ENCODE measurements at places on chromosomes 7 and 10.

DNA sequence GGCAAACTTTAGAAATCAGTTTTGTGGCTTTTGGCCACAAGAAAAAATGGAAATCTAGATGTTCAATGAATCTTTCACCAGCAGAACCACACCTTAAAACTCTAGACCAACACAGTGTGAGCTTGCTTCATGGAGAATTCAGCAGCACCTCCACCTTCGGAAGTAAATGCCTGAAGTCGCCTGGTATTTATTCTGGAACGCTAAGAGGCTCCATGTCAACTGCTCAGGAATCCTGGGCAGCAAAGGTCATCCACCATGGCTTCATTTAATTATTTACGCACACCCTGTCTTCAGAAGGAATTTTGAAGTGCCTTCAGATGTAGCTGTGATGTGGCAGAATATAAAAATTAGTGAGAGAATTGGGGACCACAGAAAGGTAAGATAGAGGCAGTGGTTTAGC is 167.7 kb downstream of the GFRA1 start:
- DNase-seq, result no peak

DNA sequence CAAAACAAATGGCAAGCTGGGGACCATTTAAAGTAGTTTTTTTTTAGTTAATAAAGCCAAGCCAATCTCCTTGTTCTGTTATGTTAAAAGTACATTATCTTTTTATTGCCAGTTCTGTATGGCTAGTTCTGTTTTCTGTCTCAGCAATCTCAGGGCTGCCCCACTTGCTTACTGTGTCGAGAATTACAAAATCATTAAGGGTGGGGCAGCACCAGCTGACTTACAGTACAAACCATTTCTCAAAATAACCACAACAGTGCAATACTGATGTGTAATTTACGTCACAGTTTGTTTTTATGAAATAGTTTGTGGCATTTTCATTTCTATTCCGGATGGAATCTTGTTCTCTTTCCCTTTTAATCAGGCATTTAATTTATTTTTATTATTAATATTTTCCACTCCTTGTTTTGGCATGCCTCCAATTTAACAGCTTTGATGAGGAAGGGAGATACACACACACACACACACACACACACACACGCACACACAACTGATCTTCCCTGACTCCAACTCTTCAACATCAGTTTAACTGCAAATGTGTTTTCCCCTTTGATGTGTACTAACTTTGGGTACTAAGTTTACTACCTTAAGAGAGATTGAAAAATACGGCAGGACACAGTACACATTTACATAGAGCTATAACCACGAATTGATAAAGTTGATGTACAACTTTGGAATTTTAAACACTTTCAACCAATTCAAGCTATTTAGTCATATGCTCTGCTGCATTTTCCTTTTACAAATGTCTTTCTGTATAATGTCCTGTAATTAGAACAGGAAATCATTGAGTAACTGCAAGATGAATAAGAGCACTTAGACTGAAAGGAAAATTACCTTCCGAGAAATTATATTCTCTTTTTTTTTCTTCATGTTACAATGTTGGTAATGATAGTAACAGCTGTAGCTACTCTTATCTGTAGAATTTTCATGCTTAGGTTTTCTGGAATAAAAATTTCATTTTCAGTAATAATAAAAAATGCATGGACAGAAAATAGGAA is 91.5 kb downstream of the ARID5B start:
- no peak for DNase-seq

DNA sequence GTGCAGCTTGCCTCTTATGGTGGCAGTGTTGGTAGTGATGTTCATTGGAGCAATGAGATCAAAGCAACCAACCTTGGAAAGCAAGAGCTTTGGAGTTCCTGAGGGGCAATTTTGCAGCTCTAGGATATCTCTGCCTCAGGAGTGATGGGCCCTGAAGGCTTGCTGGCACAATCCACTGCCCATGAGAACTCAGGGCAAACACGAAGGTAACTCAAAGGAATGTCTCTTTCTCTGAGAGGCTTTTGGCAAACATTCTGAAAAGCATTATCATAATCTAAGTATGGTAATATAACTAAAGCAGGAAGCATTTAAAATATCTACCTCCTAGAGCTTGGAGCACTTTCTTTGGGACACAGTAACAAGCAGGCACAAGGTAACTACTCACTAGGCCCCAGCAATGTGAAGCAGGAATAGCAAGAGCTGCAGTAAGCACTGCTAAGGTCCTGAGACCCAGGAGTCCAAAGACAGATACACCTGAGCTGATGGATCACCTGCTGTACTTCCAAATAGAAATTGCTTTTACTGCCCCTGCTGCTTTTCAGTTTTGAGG is 103.1 kb downstream of the NRF1 start:
- no peak for DNase-seq

DNA sequence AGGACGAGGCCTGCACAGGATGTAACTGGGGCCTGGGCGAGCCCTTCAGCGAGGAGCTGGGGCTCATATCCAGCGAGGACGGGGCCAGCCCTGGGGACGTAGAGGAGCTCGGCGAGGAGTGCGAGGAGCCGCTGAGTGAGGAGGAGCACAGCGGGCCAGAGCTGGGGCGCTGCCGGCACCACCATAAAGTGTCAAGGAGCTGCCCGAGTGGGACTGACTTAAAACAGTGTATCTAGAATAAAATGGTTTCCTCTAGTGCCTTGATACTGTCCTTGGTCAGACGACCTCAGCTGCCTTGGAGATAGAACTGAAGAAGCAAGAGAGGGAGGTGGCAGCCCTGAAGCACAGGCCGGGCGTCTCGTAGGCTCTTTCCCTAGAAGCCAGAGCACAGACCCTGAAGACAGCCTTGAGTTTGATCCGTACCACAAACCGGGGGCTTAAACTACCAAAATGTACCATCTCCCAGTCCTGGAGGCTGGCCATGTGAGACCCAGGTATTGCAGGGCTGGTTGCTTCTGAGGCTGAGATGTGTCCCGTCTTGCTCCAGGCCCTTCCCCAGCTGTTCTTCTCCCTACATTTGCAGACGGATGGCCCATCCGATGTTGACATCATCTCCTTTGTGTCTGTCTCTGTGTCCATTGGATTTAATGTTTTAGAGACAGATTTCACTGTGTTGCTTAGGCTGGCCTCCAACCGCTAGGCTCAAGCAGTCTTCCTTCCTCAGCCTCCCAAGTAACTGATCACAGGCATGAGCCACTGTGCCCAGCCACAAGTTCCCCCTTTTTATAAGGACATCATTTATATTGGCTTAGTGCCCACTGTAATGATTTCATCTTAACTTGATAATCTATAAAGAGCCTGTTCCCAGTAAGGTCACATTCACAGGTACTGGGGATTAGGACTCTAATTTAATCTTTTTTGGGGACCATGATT is 35.8 kb downstream of the DNAJB6 start:
- DNase-seq, result no peak

- no peak for DNase-seq
Observed at GRCh38 chr7:129774359-129774758, 162.8 kb downstream of the NRF1 start.

- no peak for DNase-seq
Observed at GRCh38 chr10:78830062-78830975, 238.4 kb upstream of the ZMIZ1 start.

- DNase-seq, result no peak
Observed at GRCh38 chr7:73597978-73598782, 19.8 kb upstream of the TBL2 start.

GRCh38 chr7:127918130-127918529 is 113.1 kb downstream of the LRRC4 start:
- DNase-seq, result no peak

- no peak for DNase-seq
Observed at GRCh38 chr10:25451401-25451800, 276.6 kb downstream of the GPR158 start.

- no peak for DNase-seq
Observed at GRCh38 chr10:17523917-17524316, 69.5 kb upstream of the ST8SIA6 start.

GRCh38 chr7:24773646-24774045 is 16.4 kb upstream of the GSDME start:
- DNase-seq, result no peak

GRCh38 chr7:7254908-7255307 is 72.6 kb downstream of the C1GALT1 start:
- DNase-seq, result no peak

DNA sequence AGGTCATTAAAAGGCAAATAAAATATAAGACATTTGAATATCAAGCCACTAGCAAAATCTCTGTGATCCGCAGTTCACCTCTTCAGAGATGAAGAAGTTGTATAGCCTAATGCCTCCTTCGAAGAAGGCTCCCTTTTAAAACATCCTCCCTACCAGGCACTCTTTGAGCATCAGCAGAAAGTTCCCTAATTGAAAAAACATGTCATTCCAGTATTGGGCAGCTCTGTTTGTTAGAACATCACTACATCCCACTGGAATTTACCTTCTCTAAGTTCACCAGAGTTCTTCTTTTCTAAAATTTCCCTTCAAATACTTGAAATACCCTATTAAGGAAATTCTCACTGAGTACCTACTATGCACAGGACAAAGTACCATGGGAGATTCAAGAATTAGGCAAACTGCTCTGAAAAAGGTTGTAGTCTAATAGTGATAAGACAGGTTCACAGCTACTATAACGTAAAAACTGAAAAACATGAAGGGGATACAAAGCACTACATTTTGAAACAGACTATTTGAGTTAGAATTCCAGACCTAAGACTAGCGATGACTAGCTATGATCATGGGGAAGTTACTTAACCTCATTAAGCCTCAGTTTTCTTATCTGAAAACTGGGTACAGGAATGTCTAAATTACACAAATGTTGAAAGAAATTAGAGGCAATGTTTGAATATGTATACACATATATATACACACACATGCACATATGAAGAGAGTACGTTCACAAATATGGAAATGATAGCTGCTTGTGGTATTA is 128.7 kb downstream of the ELAPOR2 start:
- DNase-seq, result no peak

DNA sequence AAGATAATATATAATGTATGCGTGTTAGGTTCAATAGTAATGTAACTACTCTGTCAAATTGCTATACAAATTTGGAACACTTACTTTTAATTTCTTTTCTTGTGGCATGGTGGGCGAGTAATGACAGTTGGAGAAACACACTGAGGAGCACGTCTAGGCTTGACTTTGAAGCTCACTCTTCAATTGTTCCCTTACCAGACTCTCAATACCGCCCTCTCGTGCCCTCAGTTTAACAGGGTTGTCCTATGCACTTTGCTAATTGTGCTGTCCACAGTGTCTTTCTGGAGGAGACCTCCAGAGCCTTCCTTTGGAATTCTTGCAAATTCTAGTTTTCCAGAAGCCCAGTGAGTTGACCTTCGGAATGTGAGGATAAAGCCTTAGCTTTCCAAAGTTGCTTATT is 107.2 kb upstream of the RELN start:
- no peak for DNase-seq

GRCh38 chr7:114787556-114787955 is 134.3 kb upstream of the MDFIC start:
- DNase-seq, result no peak

DNA sequence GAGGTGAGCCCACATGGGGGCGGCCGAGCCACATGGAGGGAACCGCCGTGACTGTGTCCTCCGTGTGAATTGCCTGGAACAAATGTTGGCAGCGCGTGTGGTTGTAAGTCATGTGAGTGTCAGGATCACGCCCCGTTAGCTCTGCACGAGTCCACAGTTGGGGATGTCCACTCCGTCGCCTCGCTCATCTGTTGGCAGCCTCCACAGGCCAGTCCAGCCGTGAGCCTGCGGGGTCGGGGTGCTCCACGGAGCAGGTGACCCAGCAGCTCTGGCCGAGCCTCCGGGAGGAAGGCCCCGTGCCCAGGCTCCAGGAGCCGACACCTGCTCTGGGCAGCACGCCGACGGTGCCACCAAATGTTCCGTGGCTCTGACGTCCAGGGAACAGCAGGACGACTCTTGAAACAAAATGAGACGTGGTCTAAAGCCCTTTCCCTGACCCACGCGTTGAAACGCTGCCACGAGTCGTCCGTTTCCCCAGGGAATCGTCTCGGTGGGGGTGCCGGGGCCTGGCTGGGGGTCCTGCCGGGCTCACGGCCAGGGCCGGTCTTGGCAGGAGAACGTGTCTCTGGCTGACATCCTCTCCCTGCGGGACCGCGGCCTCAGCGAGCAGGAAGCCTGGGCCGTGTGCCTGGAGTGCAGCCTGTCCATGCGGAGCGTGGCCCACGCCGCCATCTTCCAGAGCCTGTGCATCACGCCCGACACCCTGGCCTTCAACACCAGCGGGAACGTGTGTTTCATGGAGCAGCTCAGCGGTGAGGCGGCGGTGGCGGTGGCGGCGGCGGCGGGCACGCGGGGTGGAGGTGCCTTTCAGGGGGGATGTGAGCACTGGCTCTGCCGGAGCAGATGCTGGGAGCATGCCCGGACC is 7.0 kb downstream of the KNDC1 start:
- no peak for DNase-seq

DNA sequence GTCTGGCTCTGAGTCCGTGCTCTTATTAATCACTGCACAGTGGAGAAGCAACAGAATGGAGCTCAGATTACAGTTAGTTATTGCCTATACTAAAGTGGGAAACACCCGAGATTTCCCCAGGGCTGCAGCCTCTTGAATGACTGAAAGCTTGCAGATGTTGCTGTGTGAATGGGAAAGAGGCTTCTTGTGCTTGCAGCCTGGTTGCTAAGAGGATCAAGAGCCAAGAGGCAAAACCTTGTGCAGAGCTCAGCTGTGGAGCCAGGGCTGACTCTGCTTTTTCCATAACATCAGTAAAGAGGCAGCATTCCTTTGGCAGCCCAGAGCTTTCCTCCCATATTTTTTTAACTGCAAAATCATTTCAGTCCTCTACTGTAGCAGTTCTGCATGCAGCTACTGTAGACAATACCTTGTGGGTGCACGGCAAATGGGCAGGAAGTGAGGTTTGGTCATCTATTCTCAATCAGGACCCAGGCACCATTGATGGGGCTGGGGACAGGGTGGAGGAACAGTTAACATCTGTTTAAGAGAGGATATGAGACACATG is 86.5 kb downstream of the RALA start:
- no peak for DNase-seq

DNA sequence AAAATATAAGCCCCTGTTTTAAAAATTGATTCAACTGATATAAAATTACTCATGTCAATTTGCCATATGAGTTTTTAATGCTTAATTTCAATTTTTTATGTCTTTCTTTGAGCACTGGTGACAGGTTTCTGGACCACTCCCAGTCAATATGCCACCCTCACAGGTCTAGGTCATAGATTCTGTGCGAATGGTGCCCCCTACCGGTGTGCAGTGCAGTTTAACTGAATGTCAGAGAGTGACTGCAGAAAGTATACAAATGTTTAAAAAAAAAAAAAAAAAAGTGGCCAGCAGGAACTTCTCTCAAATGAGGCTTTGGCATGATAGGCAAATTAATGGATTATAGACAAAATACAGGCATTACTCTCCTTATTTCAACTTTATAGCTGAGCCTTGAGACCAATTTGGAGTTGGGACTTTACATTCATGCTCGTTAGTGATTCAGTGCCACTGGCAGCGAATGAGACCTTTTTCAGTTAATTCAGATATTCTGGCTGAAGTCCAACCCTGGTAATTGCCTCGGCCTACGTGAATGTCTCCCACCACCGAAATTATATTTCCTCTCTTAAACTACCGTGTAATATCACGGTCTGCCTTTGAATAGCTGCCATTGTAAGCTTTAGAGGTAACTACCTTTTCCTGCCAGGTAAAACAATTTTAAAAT is 427.6 kb downstream of the PHTF2 start:
- DNase-seq, result peak; percentile 26

Data from DND-41 (cell line).